ENCODE measurements at places on chromosomes 5 and 9. TPM values are rescaled to one million over a fixed set of nuclear protein-coding genes. Genes with fewer than 3 reads are reported as not detected.

The UCK1 gene
- total RNA-seq: 12.2 TPM

The KCNV2 gene
- total RNA-seq: not detected

The BARHL1 gene
- total RNA-seq: not detected

The DOCK2 gene
- 56.1 TPM for total RNA-seq

The ANP32B gene
- 4.2 TPM for total RNA-seq

The EIF4EBP3 gene
- 0.80 TPM for total RNA-seq

DNA sequence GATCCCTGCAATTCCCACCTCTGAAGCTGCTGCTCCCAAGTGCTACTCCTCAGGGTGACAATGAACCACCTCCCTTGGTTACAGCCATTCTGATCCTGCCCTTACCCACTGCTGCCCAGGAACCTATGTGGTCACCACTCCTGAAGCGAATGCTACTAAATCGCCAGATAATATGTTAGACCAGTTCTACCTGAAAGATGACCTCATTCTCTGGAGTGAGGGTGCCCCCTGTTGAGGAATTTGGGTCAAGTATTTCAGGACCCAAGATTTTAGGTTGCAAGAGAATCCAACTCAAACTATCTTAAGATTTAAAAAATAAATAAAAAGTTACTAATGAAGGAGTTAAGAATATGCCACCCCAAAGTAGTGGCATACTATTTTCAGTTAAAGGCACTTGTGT is 5.8 kb upstream of the SNAPC3 start:
- peak; percentile 64 for DNase-seq

- no peak for DNase-seq
Observed at GRCh38 chr9:92965061-92965758, 17.9 kb downstream of the FGD3 start.

DNA sequence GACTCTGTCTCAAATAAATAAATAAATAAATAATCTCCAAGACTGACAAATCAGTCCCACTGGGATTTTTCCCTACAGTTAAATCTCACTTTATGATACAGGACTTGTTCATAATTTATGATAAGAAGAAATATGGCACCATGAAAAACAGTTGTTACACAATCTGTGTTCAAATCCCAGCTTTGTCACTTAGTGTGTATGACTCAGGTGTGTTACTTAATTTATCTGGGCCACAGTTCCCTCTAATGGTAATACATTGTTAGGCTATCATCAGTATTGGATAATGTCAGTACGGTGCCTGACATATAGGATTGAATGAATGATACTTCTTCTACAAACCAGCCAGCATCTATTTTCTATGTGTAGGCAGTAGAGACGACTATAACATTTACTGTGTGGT is 23.1 kb downstream of the SLC36A3 start:
- DNase-seq: no peak

DNA sequence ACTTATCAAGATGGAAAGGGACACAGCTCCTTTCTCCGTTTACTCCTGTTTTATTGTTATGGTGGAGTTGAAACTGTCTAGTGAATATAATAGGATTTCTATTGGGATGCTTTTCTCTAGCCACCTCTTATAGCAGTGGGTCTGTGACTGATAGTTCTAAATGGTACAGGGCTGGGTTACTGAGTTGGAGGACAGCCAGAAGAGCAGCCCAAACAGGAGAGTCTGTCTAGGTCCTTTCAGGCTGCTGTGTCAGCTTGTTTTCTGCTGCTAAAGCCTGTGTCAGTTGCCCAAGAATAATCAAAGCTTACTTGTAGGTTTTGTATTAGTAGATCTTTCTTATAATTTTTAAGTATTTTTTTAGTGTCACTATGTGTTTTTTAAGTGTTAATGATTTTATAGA is 356.0 kb upstream of the SEMA6A start:
- no peak for DNase-seq

DNA sequence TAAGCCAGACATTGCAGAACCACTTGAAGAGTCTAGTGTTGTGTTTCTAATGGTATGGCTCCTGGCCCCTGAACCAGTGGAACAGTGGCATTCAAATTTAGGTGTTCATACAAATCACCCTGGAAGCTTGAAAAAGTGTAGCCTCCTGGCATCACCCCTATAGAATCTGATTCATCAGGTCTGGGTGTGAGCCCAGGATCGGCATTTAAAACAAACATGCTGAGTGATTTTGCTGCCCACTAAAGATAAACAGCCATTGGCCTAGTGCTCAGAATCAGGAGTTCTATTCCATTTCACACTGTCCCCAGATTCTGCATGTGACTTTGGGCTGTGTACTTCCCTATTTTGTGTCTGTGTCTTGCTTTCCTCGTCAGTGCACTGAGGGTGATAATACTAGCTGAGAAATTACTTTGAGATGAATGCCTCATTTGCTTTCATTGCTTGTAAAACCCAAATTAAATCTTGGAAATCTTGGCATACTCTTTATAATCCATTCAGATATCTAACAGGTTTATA is 241.5 kb upstream of the CLINT1 start:
- no peak for DNase-seq

DNA sequence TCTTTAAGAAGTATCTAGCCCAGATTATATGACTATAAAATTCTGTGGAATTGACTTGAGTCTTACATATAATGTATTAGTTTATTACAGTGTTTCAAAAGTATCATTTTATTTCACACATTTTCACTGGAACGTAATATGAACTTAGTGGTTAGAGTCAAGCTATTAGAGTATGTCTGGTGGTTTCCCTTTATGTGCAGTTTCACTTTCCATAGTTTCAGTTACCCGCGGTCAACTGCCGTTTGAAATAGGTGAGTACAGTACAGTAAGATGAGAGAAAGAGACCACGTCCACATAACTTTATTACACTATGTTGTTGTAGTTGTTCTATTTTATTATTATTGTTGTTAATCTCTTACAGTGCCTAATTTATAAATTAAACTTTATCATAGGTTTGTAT is 50.5 kb downstream of the COMMD10 start:
- DNase-seq: no peak

DNA sequence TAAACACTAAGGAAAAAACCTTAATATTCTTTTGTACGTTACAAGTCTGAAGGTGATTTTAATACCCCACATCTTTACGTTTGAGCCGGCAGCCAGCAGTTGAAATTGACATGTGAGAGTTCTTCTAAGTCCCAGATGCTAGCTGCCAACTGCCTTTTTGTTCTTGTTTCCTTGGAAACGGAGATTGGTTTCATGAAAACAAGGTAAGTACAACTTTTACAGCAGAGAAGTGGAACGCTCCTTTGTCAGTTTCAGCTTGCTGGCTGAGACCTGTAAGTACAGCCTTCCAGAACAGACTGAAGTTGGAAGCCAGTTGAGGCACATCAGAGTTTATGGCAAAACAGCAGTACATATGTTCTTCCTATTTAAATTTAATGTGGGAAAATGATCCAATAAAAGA is 1018.4 kb upstream of the ARRDC3 start:
- DNase-seq: peak; percentile 47

DNA sequence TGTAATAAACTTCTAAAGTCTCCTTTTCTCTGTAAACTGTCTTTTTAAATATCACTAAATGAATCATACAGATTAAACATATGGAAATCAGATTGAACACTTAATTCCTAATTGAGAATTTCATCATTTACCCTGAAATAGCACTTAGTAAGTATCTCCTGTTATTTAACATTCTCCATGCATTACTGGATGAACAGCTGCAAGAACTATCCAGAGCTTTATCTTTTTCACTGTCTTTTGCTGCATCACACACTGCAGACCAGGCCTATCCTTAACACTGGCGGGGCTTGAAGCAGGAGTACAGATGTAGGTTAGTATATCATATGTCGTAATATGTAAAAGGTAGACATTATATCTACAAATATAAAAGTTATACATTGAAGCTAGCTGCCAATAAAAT is 108.7 kb upstream of the EFNA5 start:
- DNase-seq: no peak

GRCh38 chr9:87342743-87343142 is 154.9 kb upstream of the DAPK1 start:
- peak; percentile 60 for DNase-seq

GRCh38 chr9:117076571-117077290 is 338.1 kb downstream of the ASTN2 start:
- DNase-seq: no peak

DNA sequence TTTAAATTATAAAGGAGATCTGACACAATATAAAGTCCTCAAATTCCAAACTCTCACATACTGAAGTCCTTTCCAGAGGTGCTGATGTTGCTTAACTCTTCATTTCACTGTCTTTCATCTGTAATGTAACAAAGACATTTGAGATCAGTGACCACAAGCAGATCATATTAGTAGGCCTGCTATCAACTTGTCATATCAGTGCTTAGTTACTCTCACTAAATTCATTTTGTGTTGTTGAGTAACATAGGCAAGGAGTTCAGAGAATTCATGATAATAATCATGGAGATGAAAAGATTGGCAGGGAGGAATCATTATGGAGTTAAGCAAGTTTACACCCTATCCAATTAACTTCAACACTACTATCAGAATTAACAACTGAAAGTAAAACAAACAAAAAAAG is 571.0 kb upstream of the ARRDC3 start:
- no peak for DNase-seq

DNA sequence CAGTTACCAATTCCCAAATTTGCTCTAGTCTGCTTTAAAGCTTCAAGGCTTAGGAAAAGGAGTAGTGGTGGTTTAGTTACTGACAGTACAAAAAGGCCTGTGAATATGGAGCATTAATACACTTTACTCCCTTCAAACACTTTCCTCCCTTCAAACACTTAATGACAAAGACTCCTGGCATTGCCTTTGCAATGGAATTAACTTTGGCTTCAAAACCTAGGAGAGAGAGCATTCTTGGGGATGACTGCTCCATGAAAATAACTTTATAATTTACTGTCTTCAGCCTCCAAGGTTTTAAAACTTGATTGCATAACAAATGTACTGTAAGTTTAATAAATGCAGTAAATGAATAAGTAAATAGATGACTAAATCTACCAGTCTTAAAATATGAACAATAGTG is 185.6 kb downstream of the TRPM3 start:
- no peak for DNase-seq

GRCh38 chr9:90053027-90053426 is 448.2 kb downstream of the GADD45G start:
- DNase-seq: no peak

DNA sequence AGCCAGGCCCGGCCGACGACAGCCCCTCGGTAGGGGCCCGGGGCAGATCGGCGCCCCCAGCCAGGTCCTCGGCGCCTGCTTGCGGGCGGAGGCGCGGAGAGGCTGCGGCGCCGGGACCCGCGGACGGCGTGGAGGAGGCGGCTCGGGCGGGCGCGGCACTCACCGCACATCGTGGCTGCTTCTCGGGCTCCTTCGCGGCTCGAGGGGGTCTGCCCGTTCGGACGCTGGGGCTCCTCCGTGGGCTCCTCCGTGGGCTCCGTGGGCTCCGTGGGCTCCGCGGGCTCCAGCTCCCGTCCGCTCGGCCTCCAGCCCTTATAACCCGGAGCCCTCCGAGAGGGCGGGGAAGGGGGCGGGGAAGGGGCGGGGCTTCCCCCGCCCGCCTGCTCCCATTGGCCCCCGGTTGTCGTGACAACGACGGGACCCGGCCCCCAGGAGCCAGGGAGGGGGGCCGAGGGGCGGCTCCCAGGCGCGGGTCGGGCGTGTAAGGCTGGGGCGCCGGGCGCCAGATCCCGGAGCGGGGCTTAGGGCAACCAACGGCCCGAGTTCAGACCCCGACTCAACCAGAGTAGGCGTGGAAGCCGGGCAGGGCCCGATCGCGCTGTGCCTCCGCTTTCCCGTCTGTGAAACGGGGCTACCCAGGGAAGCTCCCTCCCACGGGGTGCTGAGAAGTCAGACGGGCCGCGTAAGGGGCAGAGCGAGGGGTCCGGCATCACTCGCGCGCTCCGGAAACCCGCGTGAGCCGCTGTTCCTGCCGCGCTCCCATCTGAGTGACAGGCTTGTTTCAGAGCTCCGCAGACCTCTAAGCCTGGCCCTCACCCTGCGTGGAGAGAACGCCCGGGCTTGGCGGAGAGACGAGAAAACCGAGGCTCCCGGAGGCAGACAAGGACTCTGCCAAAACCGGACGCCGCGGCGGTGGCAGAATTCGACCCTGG is at the start of gene GFPT2:
TSS of gene GFPT2 (minus strand) at position 289 of the 932 bp plus-strand sequence. CDS start at position 170, 119 bp downstream.
- DNase-seq: no peak

DNA sequence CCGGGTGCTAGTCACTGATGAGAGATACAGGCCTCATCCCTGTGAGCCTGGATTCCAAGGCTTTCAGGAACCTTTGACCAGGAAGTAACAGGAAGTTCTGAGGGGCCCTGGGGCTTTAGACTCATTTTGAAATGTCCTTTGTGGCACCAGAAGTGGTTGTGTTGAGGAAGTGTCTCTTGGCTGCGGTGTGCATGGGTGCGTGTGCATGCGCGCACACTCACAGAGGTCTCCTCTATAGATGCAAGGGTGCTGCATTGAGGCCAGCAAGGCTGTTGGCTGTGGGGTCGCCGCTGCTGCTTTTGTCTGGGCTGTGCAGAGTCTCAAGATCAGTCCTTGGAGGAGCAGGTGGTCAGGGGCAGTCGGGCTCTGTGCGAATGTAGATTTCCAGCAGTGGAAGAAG is 7.6 kb downstream of the RAB24 start:
- no peak for DNase-seq

- DNase-seq: peak; percentile 81
Observed at GRCh38 chr9:5582835-5583195, 46.1 kb upstream of the RIC1 start.

GRCh38 chr5:113052041-113052795 is 75.6 kb downstream of the DCP2 start:
- no peak for DNase-seq

- no peak for DNase-seq
Observed at GRCh38 chr5:176633598-176633997, 3.1 kb downstream of the EIF4E1B start.

- no peak for DNase-seq
Observed at GRCh38 chr9:120161776-120162175, 418.2 kb downstream of the CDK5RAP2 start.

DNA sequence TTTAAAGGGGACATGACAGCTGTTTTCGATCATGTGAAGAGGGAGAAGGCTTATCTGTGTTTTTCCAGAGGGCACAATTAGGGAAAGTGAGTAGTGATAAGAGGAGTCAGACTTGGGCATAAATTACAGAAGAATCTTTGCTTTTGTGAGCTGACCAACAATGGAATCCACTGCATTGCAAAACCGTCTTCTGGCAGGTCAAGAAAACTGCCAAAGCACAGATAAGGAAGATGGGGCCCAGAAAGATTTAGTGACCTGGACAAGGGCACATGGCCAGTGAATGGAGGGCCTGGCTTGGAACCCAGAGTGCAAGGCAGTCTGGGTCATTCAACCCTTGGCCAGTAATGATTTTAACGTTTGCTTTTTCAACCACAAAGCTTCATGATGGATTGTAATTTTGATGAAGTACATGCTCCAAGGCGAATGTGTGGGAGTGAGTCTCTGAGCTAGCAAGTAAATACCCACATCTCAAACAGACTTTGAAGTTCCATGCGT is 153.2 kb upstream of the MAST4 start:
- DNase-seq: peak; percentile 15

GRCh38 chr5:72503888-72504491 is 3.2 kb downstream of the ZNF366 start:
- peak; percentile 18 for DNase-seq
